ENCODE measurements at places on chromosomes 16 and 17. TPM values are rescaled to one million over a fixed set of nuclear protein-coding genes. Genes with fewer than 3 reads are reported as not detected.

The KRTAP9-2 gene
- not detected for polyA plus RNA-seq

The CSNK1D gene
- 60.9 TPM for polyA plus RNA-seq

The MAP2K4 gene
- 23.2 TPM for polyA plus RNA-seq

The ENGASE gene
- polyA plus RNA-seq, result 3.0 TPM

The C17orf113 gene
- 0.75 TPM for polyA plus RNA-seq

The SLC13A2 gene
- polyA plus RNA-seq, result not detected

The PDK2 gene
- polyA plus RNA-seq, result 15.9 TPM

The LGALS9 gene
- polyA plus RNA-seq, result 149 TPM

The PPP1R1B gene
- polyA plus RNA-seq, result not detected

The SCGB1C2 gene
- not detected for polyA plus RNA-seq

The C17orf100 gene
- 1.2 TPM for polyA plus RNA-seq

GRCh38 chr16:85075236-85075924 is 36.9 kb downstream of the CIBAR2 start:
- H3K36me3 ChIP-seq, result peaks cover 93% of the 10 kb centered on the region
- DNase-seq, result no peak
- H3K27me3 ChIP-seq, result no peaks in the 10 kb centered on the region
- no peak overlapping the region for H3K4me3 ChIP-seq

DNA sequence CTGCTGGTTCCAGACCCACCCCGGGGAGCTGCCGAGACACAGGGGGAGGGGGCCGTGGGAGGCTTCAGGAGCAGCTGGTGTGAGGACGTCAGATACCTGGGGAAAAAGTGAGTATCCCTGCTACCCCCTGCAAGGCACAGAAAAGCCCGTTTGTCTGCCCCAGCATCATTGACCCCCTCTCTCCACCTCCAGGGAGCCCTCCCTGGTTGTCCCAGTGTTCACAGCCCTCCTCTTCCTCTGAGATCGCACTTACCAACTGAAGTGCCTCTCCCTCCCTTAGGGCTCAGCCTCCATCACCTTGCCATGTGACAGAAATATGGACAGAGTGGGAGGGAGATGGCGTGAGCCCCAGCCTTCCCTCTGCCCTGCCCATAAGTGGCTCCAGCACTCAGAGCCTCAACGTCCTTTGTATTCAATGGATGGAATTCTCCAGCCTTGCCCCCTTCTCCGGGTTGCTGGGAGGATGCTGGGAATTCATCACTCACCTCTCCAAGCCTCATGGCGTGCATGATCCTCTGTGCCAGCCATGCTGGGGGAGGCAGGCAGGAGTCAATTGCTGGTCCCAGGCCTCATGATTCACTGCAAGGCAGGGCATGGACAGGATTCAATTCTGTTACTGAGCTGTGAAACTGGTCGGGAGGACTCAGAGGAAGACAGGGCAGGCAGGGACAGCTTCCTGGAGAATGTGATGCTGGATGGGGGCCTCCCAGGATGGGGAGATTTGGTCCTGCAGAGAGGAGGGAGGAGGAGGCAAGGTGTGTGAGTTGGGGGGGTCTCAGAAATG is 14.6 kb downstream of the SPNS3 start:
- H3K27ac ChIP-seq, result no peak overlapping the region
- H3K27me3 ChIP-seq, result no peaks in the 10 kb centered on the region
- DNase-seq, result no peak
- H3K4me3 ChIP-seq, result no peak overlapping the region

DNA sequence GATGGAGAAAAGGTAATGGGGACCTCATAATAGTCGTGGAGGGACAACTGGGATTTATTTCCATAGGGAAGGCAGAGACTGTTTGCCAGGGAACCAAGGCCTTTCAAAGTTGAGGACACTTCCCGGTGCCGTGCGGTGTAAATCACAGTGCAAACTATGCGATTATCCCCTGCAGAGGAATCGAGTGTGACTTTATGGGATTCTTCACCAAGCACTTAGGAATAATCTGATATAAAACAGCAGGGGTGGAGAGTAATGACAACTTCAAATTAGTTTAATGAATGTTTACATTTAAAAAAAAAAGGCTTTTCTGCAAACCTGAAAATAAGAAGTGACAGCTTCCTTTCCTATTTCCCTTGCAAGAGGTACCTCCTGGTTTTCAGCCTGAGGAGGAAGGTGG is 538.2 kb downstream of the MAF start:
- H3K36me3 ChIP-seq, result no peaks in the 10 kb centered on the region
- H3K4me1 ChIP-seq, result no peaks in the 10 kb centered on the region
- no peak overlapping the region for H3K27ac ChIP-seq
- no peak overlapping the region for H3K4me3 ChIP-seq

- H3K4me1 ChIP-seq, result no peaks in the 10 kb centered on the region
- peaks cover 3% of the 10 kb centered on the region for H3K27me3 ChIP-seq
- H3K36me3 ChIP-seq, result no peaks in the 10 kb centered on the region
- DNase-seq, result no peak
- no peak overlapping the region for H3K27ac ChIP-seq
Observed at GRCh38 chr17:43581613-43582012, 35.5 kb upstream of the ETV4 start.

- no peak for DNase-seq
- H3K4me1 ChIP-seq, result peaks cover 6% of the 10 kb centered on the region
- H3K27me3 ChIP-seq, result no peaks in the 10 kb centered on the region
- no peak overlapping the region for H3K27ac ChIP-seq
Observed at GRCh38 chr17:10727192-10727591, 2.6 kb downstream of the TMEM220 start.

DNA sequence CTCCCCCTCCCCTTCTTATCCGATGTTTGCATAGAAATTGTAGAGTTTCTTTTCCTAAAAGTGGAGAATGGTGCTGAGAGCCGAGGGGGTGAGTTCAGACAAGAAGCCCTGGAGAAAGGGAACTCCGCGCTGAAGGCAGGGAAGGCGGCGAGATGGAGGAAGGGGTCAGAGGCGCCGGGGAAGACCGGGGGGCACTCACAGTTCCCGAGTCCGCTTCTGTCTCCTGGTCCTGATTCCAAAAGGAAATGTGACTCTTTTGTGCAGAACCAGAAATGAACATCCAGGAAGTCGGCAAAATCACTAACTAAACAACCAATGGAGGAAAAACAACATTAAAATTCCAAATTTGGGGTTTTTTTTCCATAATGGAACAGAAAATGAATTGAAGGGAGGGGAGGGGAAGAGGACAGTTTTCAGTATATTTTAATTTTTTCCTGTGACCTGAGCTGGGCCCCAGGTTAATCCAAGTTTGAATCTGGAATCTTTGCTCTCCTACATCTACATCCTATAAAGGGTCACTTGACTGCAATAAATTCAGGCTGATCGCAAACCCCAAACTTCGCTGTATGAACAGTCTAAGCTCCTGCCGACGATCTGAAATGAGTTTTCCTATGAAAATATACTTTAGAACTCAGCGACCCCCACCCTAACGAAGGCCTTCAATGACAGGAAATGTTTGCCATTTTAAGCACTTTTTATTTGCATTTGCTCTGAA is 252.3 kb downstream of the C16orf95 start:
- H3K4me3 ChIP-seq, result peak overlapping the region; percentile 52
- peaks cover 41% of the 10 kb centered on the region for H3K4me1 ChIP-seq
- no peaks in the 10 kb centered on the region for H3K36me3 ChIP-seq
- H3K27me3 ChIP-seq, result no peaks in the 10 kb centered on the region
- H3K27ac ChIP-seq, result no peak overlapping the region

- DNase-seq, result no peak
- peaks cover 39% of the 10 kb centered on the region for H3K4me1 ChIP-seq
- no peaks in the 10 kb centered on the region for H3K36me3 ChIP-seq
- H3K4me3 ChIP-seq, result no peak overlapping the region
- H3K27me3 ChIP-seq, result peaks cover 31% of the 10 kb centered on the region
Observed at GRCh38 chr17:29039764-29040598, 3.0 kb upstream of the PIPOX start.

- H3K36me3 ChIP-seq, result no peaks in the 10 kb centered on the region
- DNase-seq, result no peak
- peaks cover 20% of the 10 kb centered on the region for H3K4me1 ChIP-seq
- no peak overlapping the region for H3K4me3 ChIP-seq
Observed at GRCh38 chr17:77861981-77862645, 96.4 kb upstream of the TNRC6C start.

GRCh38 chr17:17710728-17711541 is 29.7 kb downstream of the RAI1 start:
- no peak overlapping the region for H3K4me3 ChIP-seq
- peaks cover 26% of the 10 kb centered on the region for H3K4me1 ChIP-seq
- H3K36me3 ChIP-seq, result no peaks in the 10 kb centered on the region
- no peaks in the 10 kb centered on the region for H3K27me3 ChIP-seq
- no peak overlapping the region for H3K27ac ChIP-seq

DNA sequence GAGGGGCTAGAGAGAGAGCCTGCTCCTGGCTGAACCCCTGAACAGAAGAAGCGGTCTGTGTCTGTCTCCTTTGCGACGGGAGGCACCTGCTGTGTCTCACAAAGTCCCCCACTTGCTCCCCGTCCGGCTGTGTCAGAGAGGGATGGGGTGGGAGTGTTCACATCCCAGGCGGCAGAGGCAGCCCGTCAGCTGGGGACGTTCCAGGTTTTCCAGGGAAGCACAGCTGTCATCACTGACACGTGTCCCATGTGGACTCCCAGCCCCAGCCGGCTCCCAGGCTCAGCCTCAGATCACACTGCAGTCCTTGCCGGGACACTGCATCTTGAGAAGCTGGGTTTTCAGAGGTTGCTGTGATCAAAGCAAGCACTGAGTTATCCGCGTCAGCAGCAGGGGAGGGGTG is 1.6 kb downstream of the TELO2 start:
- DNase-seq, result no peak
- no peaks in the 10 kb centered on the region for H3K27me3 ChIP-seq
- H3K36me3 ChIP-seq, result peaks cover 52% of the 10 kb centered on the region
- peaks cover 27% of the 10 kb centered on the region for H3K4me1 ChIP-seq
- H3K4me3 ChIP-seq, result peak overlapping the region; percentile 90

- no peak overlapping the region for H3K4me3 ChIP-seq
- H3K36me3 ChIP-seq, result no peaks in the 10 kb centered on the region
- no peaks in the 10 kb centered on the region for H3K4me1 ChIP-seq
- no peak overlapping the region for H3K27ac ChIP-seq
- DNase-seq, result no peak
Observed at GRCh38 chr17:31328160-31328535, 6.7 kb upstream of the EVI2A start.

DNA sequence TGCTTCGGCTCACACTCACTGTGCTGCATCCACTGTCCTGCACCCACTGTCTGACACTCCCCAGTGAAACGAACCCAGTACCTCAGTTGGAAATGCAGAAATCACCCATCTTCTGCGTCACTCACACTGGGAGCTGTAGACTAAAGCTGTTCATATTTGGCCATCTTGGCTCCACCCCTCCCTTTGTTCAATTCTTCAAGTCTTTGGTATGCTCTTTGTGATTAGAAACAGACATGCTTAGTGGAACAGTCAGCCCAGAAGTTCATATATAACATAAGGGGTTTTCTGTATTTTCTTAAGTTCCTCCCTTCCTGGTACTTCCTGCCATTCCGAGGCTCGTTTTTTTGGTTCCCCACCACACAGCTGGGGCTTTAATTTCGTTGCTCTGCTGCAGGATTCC is 398.5 kb upstream of the DYNLRB2 start:
- H3K27me3 ChIP-seq, result no peaks in the 10 kb centered on the region
- DNase-seq, result no peak
- no peak overlapping the region for H3K27ac ChIP-seq
- no peak overlapping the region for H3K4me3 ChIP-seq
- H3K4me1 ChIP-seq, result no peaks in the 10 kb centered on the region

DNA sequence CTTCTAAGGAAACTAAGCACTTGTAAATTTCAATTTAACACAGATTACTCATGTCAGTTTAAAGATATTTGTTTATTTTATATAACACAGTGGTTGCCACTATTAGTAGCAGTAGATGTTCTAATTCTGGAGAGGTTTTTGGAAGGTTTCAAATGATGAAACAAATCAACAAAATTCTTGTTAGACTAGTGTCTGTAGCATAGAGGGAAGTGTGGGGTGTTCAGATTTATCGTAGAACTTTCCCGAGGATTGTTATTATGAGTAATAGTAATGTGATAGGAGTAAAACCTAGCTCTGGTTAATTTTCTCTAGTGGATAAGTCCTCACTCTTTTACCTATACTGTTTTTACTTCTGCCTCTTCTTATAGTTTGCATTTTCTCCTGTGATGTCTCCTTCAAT is 6.3 kb downstream of the GAN start:
- no peaks in the 10 kb centered on the region for H3K36me3 ChIP-seq
- H3K4me3 ChIP-seq, result no peak overlapping the region
- H3K27me3 ChIP-seq, result no peaks in the 10 kb centered on the region
- no peak for DNase-seq
- H3K27ac ChIP-seq, result no peak overlapping the region

DNA sequence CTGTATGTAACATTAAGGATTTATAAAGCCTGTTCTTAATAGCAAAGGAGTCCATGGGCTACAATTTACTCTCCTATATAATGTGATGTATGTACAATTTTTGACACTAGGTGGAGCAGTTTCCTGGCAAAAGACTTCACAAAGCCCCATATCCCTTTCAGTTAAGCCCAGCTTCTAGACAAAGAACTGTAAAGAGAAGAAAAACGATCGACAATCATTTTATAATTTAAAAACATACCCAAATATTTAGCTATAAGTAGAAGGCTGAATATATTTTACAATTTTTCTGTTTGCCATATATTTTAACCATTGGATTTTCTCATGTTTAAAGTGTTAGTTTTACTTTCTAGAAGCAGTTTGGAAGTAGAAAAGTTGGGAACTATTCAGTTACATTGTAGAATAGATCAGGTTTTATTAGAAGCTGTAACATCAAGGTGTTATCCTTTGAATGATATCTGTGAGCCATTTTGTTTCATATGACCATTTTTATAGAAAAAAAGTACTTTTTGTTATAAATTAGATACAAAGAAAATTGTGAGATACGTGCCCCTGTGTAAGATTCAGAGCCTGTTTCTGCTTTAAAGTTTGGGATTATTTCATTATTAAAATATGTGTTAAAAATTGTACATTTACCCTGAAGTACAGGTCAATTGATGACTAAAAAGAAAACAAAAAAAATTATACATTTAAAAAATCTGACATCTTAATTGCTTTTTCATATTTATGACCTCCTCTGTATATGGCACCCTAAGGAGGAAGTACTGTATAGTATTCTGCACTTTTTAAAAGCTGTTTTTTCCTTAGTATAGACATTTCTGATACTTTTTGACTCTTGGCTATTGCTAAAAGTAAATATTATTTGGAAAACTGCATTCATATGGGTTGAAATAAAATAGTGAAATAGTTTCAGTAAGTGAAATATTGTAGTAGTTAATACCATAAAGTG is 46.3 kb downstream of the VMP1 start:
- no peaks in the 10 kb centered on the region for H3K27me3 ChIP-seq
- H3K4me1 ChIP-seq, result peaks cover 26% of the 10 kb centered on the region
- peaks cover 73% of the 10 kb centered on the region for H3K36me3 ChIP-seq
- peak; percentile 70 for DNase-seq
- H3K4me3 ChIP-seq, result peak overlapping the region; percentile 33

GRCh38 chr16:81096715-81097208 is 567 bp upstream of the GCSH start:
- H3K27me3 ChIP-seq, result peaks cover 7% of the 10 kb centered on the region
- DNase-seq, result no peak
- H3K27ac ChIP-seq, result peak overlapping the region; percentile 25
